T47D (cell line): ENCODE measurements at places on chromosomes 13 and 19.

GRCh38 chr19:41955521-41955920 is 3.6 kb downstream of the RABAC1 start:
- no peak for DNase-seq

- no peak for DNase-seq
Measured at GRCh38 chr13:69410761-69411160, 696.9 kb upstream of the ATXN8OS start.

DNA sequence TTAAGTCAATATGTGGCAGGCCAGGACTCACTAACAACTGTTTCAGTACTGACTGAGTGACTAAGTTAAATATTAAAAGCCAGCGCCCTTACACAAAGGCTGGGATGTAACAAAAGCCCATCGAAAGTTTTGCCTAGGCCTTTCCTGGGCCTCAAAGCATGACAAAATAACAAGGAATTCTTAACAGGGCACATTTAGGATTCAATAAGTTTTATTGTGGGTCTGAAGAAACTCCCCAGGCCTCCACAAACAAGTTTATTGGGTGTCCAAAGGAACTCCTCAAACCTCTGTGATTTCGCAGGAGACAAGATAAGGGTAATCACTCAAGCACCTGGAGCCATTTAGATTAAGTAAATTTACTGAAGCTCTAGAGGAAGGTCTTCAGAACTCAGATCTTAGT is 130.7 kb upstream of the SGCG start:
- no peak for DNase-seq

GRCh38 chr13:102128216-102128810 is 273.5 kb downstream of the FGF14 start:
- no peak for DNase-seq

GRCh38 chr19:46404055-46404752 is 9.2 kb downstream of the CCDC8 start:
- no peak for DNase-seq

- DNase-seq = no peak
Measured at GRCh38 chr19:372306-372890, 27.8 kb upstream of the MIER2 start.

- DNase-seq = no peak
Measured at GRCh38 chr19:56170261-56170660, 5.5 kb upstream of the GALP start.

DNA sequence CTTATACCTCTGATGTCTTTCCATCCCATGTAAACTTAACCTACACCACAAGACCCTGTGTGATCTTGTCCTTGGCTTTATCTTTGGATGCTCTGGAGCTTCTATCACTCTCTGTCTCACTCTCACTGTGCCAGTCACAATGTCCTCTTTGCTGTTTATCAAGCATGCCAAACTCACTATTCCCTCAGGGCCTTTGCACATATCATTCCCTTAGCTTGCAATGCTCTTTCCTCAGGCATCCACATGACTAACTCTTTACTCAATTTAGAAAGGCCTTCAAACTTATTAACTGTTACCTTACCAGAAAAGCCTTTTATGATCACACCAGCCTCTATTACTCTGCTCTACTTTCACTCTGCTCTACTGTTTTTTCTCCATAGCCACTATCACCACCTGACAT is 354.1 kb downstream of the RFC3 start:
- no peak for DNase-seq

- DNase-seq = no peak
Measured at GRCh38 chr19:5696196-5697021, 6.3 kb downstream of the RPL36 start.

DNA sequence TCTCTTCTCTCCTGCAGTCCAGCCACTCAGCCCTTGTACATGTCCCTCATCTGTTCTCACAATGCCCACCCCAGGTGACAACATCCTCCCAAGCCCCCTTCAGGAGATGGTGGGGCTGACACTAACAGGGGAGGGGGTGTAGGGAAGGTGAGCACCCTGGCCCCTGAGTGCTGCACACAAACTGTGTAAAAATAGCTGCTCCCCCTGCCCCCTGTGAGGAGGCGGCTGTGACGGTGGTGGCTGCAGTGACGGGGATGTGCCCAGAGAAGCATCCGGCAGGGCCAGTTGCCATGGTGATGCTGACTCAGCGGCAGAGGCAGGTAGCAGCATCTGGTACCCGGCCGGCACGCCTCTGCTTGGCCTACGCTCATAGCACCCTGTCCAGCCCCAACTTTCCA is 13.0 kb upstream of the JUND start:
- no peak for DNase-seq

GRCh38 chr19:47613165-47614020 is 4.5 kb downstream of the BICRA start:
- DNase-seq = no peak

DNA sequence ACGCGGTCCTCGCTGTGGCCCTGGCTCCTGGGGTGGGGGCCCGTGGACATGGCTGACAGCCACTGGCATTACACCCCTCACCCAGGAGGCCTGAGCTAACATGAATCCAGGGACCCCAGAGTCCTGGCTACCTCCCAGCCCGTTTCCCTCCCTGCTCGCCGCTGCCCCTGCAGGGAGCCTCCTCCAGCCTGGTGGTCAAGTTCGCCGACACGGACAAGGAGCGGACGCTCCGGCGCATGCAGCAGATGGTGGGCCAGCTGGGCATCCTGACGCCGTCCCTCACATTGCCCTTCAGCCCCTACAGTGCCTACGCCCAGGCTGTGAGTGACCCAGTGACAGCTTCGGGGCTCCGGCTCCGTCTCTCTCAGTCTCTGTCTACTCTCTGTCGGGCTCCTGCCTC is 56.6 kb downstream of the CELF5 start:
- no peak for DNase-seq

- no peak for DNase-seq
Measured at GRCh38 chr19:38693380-38694223, 46.2 kb downstream of the ACTN4 start.

DNA sequence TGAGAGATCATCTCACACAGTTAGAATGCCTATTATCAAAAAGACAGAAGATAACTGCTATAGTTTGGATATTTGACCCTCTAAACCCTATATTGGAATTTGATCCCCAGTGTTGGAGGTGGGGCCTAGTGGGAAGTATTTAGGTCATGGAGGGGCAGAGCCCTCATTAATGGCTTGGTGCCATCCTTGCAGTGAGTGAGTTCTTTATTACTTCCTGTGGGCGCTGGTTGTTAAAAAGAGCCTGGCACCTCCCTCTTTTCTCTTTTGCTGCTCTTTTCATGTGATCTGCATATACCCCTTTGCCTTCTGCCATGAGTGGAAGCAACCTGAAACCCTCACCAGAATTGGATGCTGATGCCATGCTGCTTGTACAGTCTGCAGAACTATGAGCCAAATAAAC is 66.8 kb downstream of the TDRD3 start:
- no peak for DNase-seq

DNA sequence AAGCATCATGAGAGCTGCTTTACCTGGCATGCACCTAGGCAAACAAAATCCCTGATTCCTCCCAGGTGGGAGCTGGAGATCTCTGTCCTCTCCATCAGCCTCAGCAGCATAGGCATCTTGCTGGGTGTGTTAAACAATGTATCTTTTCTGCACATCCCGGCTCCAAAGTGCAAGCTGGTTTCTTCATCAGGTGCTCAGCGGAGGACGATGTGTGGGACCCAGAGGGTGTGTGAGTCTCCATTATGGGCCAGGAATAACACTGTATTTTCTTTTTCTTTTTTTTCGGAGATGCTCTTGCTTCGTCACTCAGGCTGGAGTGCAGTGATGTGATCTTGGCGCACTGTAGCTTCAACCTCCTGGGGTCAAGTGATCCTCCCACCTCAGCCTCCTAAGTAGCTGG is 9.9 kb downstream of the CNFN start:
- DNase-seq = no peak

GRCh38 chr13:113882267-113882630 is 18.4 kb upstream of the GAS6 start:
- DNase-seq = no peak

GRCh38 chr13:75506018-75506417 is 24.0 kb upstream of the TBC1D4 start:
- DNase-seq = no peak

GRCh38 chr13:30735872-30736175 is 481 bp downstream of the ALOX5AP start:
- DNase-seq = no peak

DNA sequence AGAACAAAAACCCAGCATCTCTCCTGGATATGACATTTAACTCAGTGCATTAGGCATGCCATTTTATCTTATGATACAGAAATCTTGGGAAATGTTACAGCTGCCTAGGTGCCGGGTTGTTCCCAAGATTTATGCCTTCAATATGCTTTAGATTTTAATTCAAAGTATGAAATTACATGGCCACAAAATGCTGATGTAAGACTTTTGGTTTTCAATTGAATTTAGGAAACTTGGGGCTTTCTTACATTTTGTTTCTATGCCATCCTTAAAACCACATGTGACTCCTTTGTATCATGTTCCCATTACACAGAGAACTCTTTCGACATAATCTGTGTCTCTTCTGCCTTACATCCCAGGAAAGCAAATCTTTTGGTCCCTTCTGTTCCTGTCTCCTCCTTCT is 83.9 kb downstream of the CCNA1 start:
- no peak for DNase-seq

DNA sequence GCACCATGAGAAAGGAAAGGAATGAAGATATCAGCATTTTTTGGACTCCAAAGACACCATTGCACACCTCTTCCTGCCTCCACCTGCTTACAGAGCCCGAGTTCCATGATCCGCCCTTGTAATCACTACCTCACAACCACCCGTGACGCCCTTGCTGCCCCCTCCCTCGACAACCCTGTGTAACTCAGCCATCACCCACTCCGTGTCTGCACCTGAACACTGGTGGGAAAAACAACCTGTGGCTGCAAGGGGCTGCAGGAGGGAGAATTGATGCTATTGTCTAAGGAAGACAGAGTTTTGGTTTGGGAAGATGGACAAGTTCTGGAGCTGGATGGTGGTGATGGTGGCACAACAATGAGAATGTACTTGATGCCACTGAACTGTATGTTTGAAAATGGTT is 27.0 kb downstream of the ZIC5 start:
- no peak for DNase-seq

GRCh38 chr19:34229721-34230120 is 24.6 kb upstream of the GARRE1 start:
- DNase-seq = no peak

- DNase-seq = no peak
Measured at GRCh38 chr13:26579580-26579979, 22.1 kb downstream of the WASF3 start.

DNA sequence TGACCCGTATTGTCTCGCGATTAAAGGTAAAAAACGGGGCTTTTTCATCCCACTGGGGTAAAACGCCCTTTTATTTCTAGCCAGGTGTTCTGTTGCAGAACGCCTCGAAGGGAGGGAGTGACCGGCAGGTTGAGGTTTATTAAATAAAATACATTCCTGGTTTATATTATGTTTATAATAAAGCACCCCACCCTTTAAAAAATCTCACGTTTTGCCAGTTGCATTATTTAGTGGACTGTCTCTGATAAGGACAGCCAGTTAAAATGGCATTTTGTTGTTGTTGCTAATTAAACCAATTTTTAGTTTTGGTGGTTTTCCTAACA is 25.1 kb upstream of the ZNF850 start:
- DNase-seq = no peak

- DNase-seq = no peak
Measured at GRCh38 chr13:76887076-76887563, 915 bp upstream of the KCTD12 start.

DNA sequence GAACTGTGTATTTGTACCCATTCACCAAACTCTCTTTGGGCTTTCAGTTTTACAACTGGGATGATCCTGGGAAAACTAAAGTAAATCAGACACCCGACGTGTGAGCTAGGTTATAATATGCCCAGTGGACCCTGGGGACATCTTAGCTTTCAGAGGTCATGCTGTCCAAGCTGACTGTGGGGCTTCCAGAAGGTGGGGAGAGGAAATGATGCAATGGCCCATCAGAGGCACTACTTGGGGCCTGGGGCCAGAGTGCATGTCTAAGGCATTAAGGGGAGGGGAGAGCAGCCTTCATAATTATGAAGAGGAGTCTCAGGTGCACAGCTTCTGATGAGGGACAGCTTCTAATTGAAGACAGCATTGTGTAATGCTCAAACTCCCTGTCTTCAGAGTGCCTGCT is 30.9 kb downstream of the ALOX5AP start:
- no peak for DNase-seq

DNA sequence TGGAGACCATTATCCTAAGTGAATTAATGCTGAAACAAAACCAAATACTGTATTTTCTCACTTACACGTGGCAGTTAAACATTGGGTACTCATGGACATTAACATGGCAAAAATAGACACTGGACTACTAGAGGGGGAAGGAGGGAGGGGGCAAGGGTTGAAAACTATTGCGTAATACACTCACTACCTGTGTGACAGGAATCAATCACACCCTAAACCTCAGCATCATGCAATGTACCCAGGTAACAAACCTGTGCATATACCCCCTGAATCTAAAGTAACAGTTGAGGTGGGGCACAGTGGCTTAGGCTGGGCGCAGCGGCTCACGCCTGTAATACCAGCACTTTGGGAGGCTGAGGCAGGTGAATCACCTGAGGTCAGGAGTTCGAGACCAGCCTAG is 207.0 kb downstream of the TDRD3 start:
- DNase-seq = no peak

- DNase-seq = no peak
Measured at GRCh38 chr13:111947876-111948275, 119.1 kb upstream of the SOX1 start.

GRCh38 chr19:18161636-18162002 is 8.7 kb downstream of the PIK3R2 start:
- no peak for DNase-seq

- DNase-seq = no peak
Measured at GRCh38 chr19:18049385-18049784, 37.3 kb downstream of the IL12RB1 start.

- DNase-seq = no peak
Measured at GRCh38 chr19:12797141-12797587, 4.4 kb downstream of the PRDX2 start.

- no peak for DNase-seq
Measured at GRCh38 chr19:49894879-49895565, 1.7 kb downstream of the IL4I1 start.

- DNase-seq = no peak
Measured at GRCh38 chr13:34944751-34945150, 2.7 kb downstream of the NBEA start.

- DNase-seq = no peak
Measured at GRCh38 chr13:37636701-37637100, 38.1 kb upstream of the POSTN start.
